ENCODE measurements at places on chromosomes 12 and 14.

GRCh38 chr12:41983856-41984255 lies 160.8 kb downstream of the GXYLT1 start:
- DNase-seq = no peak

- DNase-seq = no peak
Observed at GRCh38 chr12:89975574-89975973, 266.9 kb upstream of the ATP2B1 start.

DNA sequence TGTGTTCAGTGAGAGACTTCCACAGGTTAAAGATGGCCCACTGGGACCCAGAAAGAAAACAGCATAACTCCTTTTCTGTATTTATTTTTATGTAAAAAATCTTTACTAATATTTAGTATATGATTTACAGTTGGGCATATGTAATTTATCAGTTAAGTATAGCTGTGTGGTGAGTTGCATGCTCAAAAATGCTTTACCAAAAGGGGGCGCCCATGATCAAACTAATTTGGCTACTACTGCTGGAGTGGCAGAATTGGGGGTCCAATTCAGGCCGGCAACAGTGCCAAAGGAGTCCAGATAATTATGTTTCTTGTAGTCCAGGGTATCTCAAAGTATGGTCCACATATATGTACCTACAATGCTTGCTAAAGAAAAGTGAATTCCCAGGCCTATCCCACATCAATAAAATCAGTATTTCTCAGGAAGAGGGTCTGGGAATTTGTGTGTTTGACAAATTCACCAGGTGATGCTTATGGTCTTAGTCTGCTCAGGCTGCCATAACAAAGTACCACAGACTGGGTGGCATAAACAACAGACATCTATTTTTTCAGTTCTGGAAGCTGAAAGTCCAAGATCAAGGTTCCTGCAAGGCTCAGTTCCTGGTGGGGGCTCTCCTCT lies 152.0 kb downstream of the KTN1 start:
- DNase-seq = peak; percentile 11

GRCh38 chr12:50723865-50724264 lies 40.0 kb upstream of the ATF1 start:
- no peak for DNase-seq

DNA sequence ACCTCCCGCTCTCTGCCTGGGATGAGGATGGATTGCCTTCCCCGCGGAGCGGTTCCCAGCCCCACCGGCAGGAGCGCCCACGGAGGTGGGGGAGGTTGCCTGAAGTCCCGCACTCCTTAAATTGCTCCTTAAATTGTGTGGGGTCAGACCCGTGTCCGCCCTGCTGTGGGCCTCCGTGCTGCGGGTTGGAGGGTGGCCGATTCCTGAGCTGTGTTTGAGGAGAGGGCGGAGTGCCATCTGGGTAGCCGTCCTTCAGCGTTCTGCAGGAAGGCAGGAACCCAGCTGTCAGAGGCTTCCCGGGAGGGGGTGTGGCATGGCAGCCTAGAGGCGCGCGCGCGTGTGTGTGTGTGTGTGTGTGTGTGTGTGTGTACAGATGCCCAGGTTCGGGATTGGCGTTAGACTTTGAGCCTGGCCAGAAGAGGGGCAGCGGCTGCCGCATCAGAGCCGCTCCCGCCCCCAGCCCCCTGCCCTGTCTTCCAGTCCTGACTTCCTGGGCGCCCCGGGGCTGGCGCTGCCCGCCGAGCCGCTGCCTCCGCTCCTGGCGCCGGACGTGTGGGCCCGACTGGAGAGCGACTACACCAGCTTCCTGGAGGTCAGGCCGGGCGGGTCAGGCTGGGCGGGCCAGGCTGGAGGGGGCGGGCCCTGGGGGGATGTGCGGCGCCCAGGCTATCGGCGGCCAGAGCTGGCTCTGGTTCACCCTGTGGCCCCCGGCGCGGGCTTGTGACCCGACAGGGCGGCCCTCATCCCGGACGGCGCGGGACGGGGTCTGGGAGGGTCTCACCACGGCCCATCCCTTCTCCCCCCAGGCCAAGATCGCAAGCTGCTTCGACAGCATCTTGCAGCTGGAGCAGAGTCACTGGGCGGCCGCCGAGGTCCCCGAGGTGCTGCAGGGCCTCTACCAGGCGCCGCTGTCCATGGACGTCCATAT lies 9.2 kb downstream of the EXOC3L4 start:
- no peak for DNase-seq

DNA sequence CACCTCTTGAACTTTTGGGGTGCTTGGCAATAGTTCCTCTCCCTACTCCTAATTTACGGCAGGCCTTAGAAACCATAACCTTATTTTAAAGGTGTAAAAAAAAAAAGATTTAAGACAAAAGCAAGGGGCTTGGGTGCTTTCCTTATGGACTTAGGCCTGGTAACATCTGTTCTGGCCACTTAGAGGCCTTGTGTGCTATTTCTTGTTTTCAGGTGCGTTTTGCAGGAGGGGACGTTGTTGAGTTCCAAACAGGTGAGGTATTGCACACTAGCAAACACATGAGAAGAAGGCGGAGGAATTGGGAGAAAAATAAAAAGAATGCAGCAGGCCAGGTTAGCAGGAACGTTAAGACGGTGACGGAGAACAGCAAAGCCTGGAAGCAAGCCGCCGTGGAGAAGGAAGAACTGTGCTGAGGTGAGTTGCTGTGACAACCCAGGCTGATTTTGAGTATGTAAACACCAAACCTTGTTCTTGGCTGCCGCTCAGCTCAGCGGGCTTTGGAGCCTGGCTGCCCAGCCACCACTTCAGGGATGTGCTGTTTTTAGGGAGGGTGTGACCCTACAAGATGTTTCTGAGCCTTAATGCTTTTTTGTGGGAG lies 17.3 kb downstream of the EMG1 start:
- no peak for DNase-seq

DNA sequence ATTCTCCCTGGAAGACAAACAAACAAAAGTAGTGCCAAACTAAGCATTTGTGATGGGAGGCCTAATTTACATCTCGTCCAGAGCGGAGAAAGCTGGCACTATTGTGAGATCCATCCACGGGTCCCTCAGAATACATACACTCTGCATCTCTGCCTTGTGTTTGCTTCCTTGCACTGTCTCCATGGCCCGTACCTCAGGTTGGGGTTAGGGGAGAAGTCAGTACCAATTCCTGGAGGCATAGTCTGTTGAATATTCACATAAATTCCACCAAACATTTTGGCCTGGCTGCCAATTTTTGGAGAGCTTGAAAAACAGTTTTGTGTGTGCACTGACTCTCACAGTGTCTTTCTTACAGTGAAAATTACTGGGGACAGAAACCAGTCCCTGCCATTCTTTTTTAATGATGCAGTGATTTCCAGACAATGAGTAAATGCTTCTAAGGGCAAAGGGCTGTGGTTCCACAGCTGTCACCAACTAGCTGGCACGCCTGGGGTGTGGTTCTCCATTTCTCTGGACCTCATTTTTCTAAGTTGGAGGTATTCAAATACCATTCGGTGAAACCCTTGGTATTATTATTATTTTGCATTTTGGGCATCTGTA lies 119.7 kb upstream of the HIF1A start:
- DNase-seq = no peak

GRCh38 chr12:9810671-9811070 lies 16.6 kb upstream of the KLRF1 start:
- DNase-seq = no peak

GRCh38 chr12:74626397-74626796 lies 88.8 kb downstream of the ATXN7L3B start:
- DNase-seq = no peak

DNA sequence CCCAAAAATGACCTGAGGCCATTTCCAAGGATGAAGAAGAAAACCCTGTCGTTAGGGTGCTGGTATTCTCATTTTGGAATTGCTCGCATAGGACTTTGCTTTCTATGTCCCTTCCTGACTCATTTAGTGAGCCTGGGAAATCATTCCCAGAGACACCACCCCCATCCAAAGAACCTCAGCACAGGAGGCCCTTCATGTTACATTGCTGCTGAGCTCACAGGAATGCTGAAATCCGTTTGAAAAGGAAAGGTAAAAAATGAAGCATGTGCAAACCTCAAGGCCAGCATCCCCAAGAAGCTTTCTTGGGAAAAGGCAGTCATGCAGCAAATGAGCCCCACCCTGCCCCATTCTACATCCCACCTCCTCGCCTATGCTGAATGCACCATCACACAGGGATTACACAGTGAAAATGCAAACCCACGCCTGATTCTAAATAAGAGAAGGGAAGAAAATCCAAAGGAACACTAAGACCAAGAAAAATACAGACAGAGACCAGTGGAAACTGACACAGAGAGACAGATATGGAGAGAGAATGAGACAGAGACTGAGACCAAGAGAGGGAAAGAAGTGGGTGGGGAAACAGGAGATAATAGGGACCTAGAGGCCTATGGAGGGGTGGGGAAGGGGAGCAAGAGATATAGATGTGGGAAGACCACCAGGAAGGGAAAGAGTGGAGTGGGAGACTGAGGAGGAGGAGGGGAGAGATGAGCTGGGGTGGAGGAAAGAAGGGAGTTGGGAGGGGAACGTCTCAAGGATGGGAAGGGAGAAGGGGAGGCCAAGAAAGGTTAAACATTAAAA lies 33.5 kb downstream of the NIN start:
- no peak for DNase-seq

GRCh38 chr14:49954171-49954631 lies 61.3 kb downstream of the ARF6 start:
- DNase-seq = no peak

Measured in stimulated activated CD8-positive, alpha-beta memory T cell treated with anti-CD3 and anti-CD28 coated beads, Interleukin-7, amount 100 ng/mL, for 1 hour (primary cell).